ENCODE measurements at places on chromosomes 4 and X.
A peak's percentile ranks its signal among the peaks of the same experiment; 100 is the strongest.

GRCh38 chr4:67131224-67131623 lies 414.1 kb downstream of the CENPC start:
- no peak for DNase-seq

DNA sequence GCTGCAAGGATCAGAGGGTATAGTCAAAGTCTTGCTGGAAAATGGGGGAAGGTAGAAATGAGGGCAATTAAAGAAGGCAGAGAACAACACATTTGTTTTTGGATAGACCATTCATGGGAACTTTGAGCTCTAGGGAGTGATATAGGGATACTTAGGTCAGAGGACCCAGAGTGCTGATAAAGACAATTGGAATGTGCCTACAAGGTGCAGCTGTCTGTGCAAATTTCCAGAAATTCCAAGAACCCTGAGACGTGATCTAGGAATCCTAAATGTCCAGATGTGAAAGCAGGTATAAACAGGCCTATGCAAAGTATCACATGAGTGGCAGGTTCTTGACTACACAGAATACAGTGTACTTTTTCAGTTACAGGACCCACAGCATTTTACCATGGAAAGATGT lies 24.2 kb downstream of the FNIP2 start:
- no peak for DNase-seq

- peak; percentile 48 for DNase-seq
These were observed 422.3 kb downstream of the STPG2 start for GRCh38 chr4:97720869-97721432.

GRCh38 chr4:126144543-126145237 lies 829.9 kb downstream of the FAT4 start:
- no peak for DNase-seq

DNA sequence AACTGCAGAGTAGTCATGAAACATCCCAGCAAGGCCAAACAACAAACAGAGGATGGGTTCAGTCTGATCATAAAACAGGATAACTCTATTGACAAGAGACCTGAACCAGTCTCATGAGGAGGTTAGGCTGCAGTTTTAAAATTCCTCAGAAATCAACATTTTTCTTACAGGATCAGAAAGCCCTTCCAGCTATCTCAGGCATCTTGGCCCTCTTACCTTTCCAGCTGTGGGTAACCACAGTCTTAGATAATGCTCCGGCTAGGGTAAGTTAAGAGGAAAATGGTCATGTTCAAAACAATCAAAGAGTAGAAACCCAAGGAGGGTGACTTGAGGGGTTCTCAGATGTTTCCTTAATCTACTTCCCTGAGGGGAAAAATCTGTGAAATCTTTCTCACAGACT lies 5.1 kb downstream of the CTSO start:
- no peak for DNase-seq

DNA sequence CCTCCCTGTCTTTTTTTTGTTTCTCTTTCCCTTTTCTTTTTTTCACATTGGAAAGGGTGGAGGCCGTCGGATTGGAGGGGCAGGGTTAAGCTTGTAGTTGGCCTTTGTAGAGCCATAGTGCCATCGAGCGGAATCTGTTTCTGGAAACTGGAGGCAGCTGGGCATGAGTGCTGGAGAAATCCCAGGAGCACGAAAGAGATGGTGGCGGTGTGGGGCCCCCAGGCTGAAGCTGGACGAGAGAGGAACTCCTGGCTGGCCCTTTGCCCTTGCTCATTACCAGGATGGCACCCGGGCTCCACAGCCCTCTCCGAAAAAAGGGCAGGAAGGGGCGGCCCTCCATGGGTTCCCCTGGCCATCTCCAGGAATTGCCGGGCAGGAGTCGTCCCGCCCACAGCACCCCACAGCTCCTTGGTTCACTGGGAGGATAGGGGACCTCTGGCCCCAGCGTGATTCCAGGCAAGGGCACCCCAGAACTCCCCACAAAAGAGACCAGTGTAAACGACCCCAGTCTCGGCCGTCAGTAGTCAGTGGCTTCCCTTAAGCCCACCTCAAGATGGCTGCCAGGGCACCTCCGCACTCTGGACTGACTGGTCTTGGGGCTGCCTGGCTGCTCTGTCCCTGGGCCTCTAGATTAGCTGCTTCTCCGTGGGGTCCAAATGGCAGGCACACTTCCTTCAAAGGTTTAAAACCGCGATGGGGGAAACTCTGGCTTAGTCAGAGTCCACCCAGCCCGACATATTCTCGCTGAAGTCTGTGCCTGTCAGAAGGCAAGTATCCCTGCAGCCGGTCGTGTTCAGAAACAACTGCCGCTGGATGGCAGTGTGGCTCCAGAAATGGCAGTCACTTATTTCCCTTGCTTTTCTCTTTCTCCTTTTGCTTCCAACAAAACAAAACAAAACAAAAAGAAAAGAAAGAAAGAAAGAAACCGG lies 74.1 kb downstream of the NBDY start:
- DNase-seq: peak; percentile 40

DNA sequence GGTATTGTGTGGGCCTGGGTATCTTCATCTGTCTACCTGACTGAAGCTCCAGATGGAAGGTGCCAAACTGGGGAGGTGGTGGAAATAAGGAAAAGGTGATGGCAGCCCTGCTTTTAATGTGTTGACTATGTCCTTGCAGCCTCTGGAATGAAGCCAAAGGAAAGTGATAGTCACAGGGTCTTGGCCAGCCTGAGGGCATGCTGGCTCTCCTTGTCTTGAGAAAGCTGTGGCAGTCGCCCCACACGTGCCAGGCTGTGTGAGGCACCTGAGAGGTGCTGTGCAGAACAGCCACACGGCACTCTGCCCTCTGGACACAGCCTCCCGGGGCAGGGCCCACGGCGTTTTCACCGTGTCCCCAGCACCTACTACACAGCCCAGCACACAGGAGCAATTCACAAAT lies 77.6 kb downstream of the NAT8L start:
- DNase-seq: no peak

GRCh38 chrX:53116101-53116500 lies 22.2 kb downstream of the KANTR start:
- DNase-seq: no peak

DNA sequence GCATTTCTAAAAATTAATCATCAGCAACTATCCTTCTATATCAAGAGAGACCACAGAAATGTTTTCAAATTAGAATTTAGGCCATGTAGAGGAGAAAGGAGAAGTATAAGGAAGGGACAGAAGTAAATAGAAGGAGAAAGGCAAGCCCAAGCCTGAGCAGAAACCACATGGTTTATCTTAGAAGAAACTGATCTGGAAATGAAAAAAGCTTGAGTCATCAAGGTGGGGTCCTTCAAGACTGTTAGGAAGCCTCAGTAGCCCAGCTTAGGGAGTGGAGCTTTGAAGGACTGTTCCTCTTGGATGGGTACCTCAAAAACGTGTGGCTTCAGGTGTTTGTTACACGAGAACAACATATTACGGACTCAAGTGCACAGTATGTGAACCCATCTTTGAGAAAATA lies 4.5 kb downstream of the BMX start:
- no peak for DNase-seq

DNA sequence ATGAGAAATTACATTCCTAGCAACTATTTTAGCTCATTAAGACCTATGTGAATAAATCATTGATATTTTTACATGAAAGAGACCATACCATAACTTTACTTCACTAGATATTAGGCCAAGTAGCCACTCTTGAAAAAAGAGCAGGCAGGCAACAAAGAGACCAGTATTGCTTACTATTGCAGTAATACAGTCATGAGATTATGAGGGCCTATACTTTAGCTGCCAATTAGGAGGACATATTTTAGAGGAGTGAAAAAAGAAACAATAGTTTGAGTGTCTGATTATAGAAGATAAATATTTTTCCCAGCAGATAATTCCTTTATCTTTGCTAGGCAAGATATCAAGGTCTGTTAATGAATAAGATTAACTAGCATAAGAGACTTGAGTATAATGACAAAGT lies 739.0 kb downstream of the GRID2 start:
- DNase-seq: no peak

- peak; percentile 82 for DNase-seq
These were observed 36.6 kb downstream of the ANAPC10 start for GRCh38 chr4:145061318-145061920.

DNA sequence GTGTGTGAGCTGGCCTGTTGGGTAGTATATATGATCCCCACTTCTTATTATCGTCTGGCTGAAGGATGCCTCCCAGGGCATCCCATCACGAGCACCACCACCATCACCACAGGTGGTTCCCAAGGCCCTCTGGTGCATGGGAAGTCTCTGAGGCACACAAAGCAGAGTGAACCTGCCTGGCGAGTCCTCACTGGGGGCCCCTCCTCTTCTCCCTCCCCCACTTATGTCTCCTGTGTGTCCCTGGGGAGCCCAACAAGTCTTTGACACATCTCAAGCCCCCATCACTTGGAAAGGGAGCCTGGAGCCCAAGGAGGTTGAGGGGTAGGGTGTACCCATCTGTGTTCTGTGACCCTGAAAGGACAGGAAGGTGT lies 45.5 kb upstream of the NKX1-1 start:
- DNase-seq: no peak

GRCh38 chr4:74364652-74365491 lies at the start of gene EREG:
Gene EREG (plus strand): TSS chr4:74365145. CDS start chr4:74365309, 164 bp downstream.
- DNase-seq: no peak

GRCh38 chr4:166045457-166045856 lies 172.4 kb downstream of the TLL1 start:
- no peak for DNase-seq

DNA sequence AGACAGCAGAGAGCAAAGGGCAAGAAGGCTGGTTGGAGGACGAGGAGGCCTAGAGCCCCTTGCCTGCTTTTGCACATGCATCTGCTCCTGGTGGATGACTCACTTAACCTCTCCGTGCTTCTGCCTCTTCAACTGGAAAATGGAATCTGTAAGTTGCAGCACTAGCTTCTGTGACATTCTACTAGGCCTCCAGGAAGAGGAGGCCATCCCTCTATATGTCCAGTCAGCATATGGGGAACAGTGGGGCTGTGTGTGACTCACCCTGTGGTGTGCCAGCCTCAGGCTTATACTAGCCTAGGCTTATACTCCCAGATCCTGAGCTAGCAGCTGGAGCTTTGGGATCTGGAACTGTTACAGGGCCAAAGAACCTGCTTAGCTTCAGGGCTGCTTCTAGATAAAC lies 36.0 kb downstream of the RTL9 start:
- DNase-seq: no peak

- peak; percentile 74 for DNase-seq
These were observed 109.8 kb upstream of the HPGD start for GRCh38 chr4:174631901-174632758.

- DNase-seq: no peak
These were observed 298.7 kb upstream of the ATOH1 start for GRCh38 chr4:93529692-93530372.

GRCh38 chrX:1488141-1488540 lies 35.4 kb upstream of the ASMTL start:
- DNase-seq: no peak

GRCh38 chrX:68807818-68808217 lies 21.0 kb upstream of the EFNB1 start:
- DNase-seq: peak; percentile 4

- DNase-seq: no peak
These were observed 70.4 kb upstream of the NMU start for GRCh38 chr4:55706541-55706940.

DNA sequence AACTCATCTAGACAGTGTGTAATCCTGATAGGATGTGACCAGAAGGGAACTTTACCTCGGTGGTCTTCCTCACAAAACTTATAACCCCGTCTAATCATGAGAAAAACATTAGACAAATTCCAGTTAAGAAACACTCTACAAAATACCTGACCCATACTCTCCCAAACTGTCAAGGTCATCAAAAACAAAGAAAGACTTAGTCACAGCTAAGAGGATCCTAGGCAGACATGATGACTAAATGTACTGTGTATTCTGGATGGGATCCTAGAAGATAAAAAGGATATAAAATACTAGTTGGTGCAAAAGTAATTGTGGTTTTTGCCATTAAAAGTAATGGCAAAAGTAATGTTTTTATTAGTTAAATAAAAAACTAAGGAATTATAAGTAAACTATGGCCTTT lies 81.6 kb downstream of the DTHD1 start:
- DNase-seq: no peak

- no peak for DNase-seq
These were observed 246.0 kb downstream of the NAF1 start for GRCh38 chr4:162920649-162921048.

GRCh38 chr4:7045961-7046921 lies 3.1 kb downstream of the TADA2B start:
- DNase-seq: no peak

DNA sequence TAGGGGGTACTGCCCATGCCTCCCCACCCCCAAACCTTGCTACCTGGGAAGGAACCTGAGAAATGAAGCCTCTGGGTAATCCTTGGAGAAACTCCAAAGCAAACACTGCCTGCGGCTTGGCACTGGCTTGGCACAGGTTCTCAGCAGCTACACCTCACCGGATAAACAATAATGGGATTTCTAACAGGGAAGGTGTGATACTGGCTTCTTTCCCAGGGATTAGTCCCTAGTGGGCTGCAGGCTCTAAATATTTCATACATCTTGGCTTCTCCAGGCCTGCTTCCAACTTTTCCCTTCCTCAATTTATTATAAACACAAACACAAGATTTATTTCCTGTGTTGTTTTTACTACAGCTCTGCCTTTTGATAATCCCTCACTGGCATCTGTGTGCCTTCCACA lies 12.5 kb downstream of the SEC24D start:
- DNase-seq: no peak

DNA sequence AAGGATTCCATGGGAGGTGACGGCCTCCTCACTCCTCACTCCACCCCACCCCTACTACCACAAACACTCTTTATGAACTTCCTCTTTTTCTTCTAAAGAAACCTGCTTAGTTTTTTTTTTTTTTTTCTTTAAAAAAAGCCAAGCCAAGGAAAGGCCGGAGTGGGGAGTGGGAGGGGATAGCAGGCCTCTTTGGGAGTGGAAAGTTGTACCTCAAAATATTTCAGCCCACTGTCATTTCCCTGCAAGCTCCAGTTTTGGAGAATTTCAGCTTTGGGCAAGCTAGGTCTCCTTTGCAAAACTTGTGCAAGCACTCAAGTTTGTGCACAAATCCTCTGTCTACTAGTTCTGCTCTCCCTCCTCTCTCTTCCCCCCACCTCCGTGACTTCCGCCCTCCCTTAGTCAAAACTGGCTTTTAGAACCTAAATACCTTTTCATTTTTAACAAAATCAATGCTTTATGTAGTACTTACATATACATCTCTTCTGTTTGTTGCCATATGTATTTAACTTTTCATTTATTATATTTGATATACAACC lies 512 bp upstream of the ANTXR2 start:
- DNase-seq: peak; percentile 98

- no peak for DNase-seq
These were observed 206.0 kb downstream of the DCTD start for GRCh38 chr4:182711211-182711610.

Data from Kasumi-1 (cell line).